ENCODE measurements at places on chromosomes 3 and 15.

GRCh38 chr3:39136533-39137434 lies 16.6 kb downstream of the CSRNP1 start:
- no peak for DNase-seq

- no peak for DNase-seq
Measured at GRCh38 chr15:73330206-73331051, 38.3 kb downstream of the HCN4 start.

- no peak for DNase-seq
Measured at GRCh38 chr3:43769885-43770425, 79.2 kb downstream of the ABHD5 start.

DNA sequence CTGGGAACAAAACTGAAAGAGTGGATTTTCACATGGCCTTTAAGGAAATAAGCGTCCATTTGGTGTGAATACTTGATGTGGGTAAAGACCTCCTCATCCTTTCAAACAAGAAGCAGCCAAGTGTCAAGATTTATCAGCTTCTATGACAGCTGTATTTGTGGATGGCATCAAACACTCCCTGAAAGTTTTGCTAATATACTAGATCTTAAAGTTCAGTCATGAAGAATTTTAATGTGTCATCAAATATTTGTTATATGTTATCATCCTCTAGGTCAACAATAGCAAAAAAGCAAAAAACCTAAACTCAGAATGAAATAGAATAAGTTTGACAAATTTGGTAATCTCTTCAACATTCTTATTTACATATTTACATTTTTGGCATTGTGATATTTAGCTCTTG lies 29.1 kb upstream of the LYSMD4 start:
- DNase-seq: no peak

GRCh38 chr3:39137991-39138803 lies 15.2 kb downstream of the CSRNP1 start:
- no peak for DNase-seq

DNA sequence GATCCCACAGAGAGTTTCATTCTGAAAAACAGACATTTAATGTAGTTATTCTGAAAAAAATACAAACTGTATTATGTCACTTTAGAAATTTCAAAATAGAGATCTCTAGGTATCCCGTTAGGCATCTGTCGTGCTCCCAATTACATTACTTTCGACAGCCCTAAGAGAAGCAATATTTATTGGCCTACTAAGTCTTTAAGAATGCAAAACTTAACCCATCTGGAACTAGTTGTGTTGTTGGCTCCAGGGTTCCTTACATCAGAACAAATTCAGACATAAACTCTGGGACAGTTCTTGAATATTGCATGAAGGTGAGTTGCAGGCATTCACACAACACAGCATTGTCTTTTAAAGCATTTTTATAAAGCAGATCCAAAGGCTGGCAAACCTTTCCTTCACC lies 498.4 kb downstream of the FHIT start:
- DNase-seq: no peak

DNA sequence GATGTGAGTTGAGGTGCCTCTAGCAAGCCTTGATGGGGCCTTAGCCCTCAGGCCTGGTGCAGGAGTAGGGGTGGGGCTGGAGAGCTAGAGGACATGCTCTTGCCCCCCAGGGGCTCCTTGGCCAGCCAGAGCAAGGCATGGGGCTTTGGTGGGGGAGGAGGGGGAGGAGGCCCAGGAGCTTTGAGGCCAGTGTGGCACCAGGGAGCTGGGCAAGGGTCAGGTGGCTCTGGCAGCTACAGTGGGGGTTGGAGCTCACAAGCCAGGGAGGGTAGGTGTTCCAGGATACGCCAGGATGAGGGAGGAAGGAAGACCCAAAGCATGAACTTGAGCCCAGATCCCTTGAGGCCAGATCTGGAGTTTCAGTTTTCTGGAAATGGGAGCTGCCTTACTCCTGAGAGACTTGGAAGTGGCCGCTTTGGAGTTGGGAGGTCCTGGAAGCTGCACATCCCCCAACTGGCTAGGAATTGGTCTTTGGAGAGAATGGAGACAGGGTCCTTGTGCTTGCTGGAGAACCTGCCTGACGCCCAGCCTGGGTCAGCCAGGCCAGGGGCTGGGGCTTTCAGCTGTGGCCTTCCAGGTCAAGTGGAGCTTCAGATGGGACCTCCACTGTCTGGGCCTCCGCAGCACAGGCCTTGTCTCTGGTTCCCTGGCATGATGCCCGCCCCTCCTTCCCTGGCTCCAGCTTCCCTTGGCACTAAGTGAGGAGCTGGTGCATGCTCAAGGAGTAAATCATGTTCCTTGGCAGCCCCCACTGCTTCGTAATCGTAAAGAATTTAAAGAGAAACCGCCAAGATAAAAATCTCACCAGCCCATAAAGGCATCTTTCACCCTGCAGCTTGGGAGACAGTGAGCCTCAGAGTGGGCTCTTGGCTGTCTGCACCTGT lies 8.7 kb downstream of the SEMA3F start:
- no peak for DNase-seq

DNA sequence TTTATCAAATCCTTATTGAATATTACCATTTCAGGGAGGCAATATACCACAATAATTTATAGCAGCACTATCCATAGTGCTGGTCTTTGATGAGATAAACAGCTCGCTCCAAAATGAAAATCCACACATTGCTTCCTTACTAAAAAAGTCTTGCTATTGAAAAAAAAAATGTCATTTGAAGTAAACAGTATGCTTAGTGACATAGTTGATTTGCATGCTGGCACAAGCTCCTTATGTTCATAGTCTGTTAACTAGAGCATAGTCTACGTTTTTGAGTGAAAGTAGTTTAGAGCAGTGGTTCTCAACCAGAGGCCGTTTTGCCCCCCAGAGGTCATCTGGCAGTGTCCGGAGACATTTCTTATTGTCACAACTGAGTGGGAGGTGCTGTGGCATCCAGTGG lies 249.4 kb upstream of the PDZRN3 start:
- DNase-seq: no peak

- DNase-seq: no peak
Measured at GRCh38 chr15:52095597-52096262, 16.8 kb downstream of the BCL2L10 start.

- DNase-seq: no peak
Measured at GRCh38 chr3:171198781-171199472, 172.4 kb upstream of the SLC2A2 start.

- no peak for DNase-seq
Measured at GRCh38 chr3:13557417-13557816, 8.5 kb downstream of the FBLN2 start.

- no peak for DNase-seq
Measured at GRCh38 chr15:25679492-25679891, 183.6 kb downstream of the ATP10A start.

DNA sequence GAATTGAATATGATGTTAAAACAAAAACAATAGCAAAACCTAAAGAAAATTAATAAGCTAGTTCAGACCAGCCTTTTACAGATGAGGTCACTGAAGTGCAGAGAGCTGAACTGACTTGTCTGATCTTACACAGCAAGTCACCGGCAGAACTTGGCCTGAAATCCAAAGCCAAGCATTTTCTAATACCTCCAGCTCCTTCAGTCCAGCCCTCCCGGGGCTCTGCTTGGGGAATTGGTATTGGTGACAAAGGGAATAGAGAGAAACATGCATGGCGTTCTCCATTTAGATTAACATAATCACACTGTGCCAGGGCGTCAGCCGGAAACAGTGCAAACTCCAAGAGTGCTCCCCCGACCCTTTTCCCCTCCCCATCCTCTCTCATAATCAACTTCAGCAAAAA lies 14.1 kb upstream of the ZSCAN2 start:
- DNase-seq: no peak

GRCh38 chr3:143576568-143577270 lies 271.5 kb downstream of the SLC9A9 start:
- DNase-seq: no peak

- no peak for DNase-seq
Measured at GRCh38 chr3:7203969-7204847, 343.3 kb downstream of the GRM7 start.

DNA sequence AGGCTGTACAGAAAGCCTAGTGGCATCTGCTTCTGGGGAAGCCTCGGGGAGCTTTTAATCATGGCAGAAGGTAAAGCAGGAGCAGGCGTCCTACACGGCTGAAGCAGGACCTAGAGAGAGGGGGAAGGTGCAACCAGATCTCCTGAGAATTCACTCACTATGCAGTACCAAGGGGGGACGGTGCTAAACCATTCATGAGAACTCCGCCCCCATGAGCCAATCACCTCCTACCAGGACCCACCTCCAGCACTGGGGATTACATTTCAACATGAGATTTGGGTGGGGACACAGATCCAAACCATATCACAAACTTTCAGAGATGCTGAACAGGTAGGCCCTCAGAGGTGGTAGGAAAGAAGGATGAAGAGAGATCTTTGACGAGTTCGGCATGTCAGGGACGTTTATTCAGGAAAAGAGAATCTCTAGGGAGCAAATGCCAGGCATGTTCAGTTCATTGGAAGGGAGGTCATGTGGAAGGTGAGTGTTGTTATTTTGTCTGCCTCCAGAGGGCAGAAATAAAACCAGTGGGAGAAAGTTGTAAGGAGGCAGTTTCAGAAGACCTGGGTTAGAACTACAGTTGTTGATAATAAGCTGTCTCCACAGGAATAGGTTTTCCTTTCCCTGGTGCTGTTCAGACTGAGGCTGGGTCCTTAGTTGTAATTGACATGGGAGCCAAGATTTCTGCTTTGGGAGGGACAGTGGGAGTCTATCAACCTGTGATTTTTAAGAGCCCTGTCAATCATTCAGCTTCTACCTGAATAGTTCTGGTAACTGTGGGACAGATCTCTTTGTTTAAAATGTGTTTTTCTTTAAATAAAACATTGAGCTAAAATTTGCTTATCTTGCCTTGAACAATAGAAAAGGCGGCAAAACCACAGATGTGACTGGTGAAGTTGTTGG lies 4.3 kb upstream of the FNDC3B start:
- DNase-seq: peak; percentile 28

- DNase-seq: no peak
Measured at GRCh38 chr15:39736412-39737195, 46.0 kb downstream of the FSIP1 start.

DNA sequence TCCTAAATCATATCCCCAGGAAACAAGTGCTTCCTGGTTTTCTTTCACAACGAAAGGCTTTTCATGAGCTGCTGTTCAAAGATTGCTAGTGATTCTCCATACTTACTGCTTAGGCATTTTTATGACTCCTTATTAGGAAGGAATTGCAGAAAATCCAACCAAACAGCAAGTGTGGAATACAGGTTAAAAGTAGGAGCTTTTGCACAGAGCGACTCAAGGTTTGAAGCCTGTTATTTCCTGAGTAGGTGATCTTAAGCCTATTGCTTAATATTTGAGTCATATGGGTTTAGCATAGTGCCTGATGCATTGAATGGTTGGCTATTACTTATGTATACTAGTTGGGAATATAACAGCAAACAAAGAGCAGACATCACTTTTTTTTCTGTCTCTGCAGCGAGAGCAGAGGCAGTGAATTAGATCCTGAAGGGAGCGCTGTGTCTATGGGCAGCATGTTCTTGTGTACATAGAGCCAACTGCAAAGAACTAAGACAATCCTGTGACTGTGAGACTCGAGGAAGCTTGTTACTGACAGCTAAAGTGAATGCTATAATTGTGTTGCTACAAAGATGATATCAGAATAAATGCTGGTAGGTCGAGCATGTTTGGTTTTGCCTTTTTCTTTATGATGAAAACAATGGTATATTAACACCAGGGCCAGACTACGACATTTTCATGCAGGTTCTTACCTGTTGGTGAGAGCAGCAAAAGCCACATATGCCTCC lies 6.3 kb downstream of the TM4SF1 start:
- DNase-seq: no peak

DNA sequence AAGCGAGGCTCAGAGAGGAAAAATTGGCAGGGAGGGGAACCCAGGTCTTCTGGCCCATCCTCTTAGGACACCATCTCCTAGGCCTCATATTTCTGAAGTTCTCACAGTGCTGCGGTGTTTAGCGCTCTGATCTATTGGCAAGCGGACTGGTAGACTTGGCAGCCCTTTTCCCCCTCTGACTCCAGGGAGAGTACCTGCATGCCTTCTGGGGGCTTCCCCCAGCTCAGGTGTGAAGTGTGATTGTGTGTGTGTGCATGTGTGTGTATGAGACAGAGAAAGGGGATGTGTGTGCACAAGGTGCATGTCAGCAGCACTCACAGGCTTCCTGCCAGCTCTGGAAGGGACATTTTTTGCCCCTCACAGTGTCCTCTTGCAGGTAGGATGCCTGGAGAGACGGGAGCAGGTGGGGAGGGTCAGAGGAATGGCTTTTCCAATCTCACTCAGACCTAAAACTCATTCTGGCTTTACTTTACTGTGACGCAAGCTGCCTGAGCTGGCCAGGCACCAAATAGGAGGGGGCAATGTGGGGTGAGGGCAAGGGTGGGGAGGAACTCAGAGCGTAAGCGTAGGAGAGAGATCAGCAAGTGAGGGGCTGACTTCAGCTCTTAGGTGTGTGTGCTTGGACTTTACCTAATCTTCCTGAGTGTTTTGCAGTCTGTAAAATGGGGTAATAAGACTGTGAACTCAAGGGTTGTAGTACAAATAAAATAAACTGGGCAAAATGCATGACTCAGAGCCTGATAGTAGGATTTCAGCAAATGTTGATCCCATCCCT lies 4.0 kb upstream of the IL17RE start:
- DNase-seq: no peak

DNA sequence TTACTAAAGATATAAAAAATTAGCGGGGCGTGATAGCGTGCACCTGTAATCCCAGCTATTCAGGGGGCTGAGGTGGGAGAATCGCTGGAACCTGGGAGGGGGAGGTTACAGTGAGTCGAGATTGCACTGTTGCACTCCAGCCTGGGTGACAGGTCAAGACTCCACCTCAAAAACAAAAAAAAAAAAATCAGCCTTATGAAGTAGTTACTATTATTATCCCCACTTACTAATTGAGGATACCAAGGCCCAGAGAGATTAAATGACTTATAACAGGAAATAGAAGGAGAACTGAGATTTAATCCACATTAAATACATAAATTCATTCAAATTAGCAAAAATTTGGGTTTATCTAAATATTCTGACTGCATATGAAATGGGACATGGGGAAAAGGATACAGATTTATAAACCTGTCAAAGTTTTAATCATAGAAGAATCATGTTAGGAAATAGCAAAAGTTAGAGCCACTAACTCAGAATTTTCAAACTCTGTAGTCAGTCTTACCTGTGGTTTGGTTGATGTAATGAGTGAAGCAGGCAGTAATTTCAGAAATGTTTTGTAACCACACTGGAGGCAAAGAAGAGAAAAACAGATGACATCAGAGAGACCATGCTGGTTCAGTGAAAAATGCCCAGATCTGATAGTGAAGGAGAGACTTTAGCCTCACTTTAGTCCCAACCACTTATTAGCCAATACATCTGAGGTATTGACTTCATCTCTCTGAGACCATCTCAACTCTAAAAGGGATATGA lies 25.0 kb upstream of the ACAP2 start:
- peak; percentile 62 for DNase-seq

GRCh38 chr3:11924518-11924917 lies 77.8 kb upstream of the TAMM41 start:
- no peak for DNase-seq

- DNase-seq: no peak
Measured at GRCh38 chr3:37519661-37520060, 342.0 kb upstream of the CTDSPL start.

GRCh38 chr3:43843386-43843785 lies 152.6 kb downstream of the ABHD5 start:
- no peak for DNase-seq

- DNase-seq: peak; percentile 83
Measured at GRCh38 chr15:69468241-69469121, 15.9 kb downstream of the RPLP1 start.

GRCh38 chr3:129597087-129597999 lies 9.1 kb downstream of the PLXND1 start:
- DNase-seq: no peak

GRCh38 chr3:61300006-61300380 lies 48.7 kb upstream of the FHIT start:
- no peak for DNase-seq
